ENCODE measurements at places on chromosomes 1 and 21.

DNA sequence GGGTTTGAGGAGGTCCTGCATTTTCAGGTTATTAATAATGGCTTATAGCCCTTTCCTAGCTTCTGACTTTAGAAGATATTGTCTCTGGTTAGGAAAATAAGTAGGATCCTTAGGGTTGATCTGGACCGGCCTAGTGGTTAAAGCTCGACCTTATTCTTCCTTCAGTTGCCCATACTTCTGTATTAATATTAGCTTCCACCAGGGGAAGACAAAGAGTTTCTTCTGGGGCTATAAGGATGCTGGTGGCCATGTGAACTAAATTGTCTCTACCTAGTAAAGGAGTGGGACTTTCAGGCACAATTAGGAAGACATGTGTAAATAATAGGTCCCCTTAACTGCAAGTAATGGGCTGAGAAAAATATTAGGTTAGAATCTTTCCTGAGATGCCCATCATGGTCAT lies 20.6 kb upstream of the FCGR2A start:
- no peak for DNase-seq

DNA sequence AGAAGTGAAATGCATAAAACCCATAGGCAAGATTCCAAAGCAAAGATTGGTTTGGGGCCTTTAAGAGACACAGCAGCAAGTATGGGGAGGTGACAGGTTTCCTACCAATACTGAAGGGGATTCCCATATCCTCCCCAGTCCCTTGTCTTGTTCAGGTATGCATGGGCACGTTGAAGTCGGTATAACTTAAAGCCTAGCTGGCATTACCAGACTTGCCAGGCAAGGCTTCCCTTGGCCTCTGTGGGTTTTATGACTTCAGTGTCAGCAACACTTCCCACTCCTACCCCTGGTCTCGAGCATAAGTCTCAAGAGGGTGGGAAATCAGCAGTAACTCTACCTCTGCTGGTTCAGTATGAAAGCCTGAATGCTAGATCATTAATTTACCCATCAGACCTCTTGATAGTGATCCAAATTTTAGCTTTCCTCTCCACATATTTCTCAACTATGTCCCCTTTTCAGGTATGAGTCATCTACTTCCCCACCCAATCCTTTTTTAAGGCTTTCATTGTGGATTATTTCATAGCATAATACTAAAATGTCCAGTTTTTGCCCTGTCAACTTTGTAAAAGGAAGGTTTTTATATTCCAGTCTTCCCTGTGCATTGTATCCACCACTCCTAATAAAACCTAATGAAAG lies 6.8 kb downstream of the CYP4X1 start:
- no peak for DNase-seq

- no peak for DNase-seq
These were observed 41.7 kb downstream of the PLXNA2 start for GRCh38 chr1:208202333-208202995.

DNA sequence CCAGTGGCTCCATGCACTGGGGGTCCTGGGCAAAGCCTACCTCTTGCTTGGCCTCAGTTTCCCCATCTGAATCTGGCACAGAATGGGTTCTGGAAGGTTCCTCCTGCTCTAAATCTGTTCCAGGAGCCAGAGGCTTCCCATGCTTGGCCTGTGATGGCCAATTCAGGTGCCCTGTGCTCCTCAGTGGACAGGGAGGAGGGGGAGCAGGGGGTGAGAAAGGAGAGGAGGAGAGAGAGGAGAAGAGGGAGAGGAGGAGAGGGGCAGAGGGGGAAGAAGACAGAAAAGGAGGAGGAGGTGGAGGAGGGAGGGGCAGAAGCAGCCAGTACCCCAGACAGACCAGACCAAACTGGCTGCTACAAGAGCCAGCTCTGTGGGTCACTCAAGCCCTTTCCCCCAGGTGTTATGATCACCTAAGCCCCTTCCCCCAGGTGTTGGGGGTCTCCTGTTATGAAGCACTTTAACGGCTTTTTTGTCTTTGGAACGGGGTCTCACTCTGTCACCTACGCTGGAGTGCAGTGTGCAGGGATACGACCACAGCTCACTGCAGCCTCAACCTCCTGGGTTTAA lies 43.7 kb downstream of the TRIM11 start:
- no peak for DNase-seq

GRCh38 chr1:170156594-170156993 lies 10.8 kb downstream of the NTMT2 start:
- no peak for DNase-seq

GRCh38 chr1:18134324-18135046 lies 26.9 kb downstream of the IGSF21 start:
- DNase-seq: no peak

DNA sequence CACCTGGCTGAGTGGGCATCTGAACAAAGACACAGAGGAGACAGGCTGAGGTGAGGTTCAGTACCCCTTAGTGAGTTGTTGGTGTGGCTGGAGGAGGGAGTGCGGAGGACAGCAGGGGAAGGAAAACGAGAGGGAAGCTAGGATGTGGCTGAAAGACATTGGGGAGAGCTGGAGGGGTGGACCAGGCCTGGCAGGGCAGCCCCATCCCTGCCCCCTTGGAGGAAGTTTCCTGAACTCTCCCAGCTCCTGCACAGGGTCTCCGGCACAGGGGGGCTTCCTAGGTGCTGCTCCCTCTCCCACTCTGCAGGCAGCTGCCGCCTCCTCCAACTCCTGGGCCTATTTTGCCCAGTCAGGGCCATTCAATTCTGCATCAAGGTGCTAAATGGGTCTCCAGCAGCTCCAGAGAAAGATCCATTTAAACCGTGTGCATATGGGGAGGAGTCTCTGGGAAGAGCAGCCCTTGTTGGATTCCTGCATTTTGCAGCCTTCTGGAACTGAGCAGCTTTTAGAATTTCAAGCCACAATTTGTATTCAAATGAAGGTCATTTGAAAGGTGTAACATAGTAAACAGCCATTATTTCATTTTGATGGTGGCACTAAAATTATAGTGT lies 193.9 kb downstream of the CAMTA1 start:
- no peak for DNase-seq

GRCh38 chr1:20138961-20139550 lies at the start of gene PLA2G2F:
Gene PLA2G2F, plus strand, starts transcription at chr1:20139323. Its CDS starts 105 bp downstream, at chr1:20139428.
- DNase-seq: no peak

GRCh38 chr1:165815725-165816124 lies 11.7 kb upstream of the UCK2 start:
- DNase-seq: no peak

GRCh38 chr1:39822146-39822545 lies 33.5 kb upstream of the BMP8B start:
- DNase-seq: no peak

- peak; percentile 65 for DNase-seq
These were observed 800 bp downstream of the HIPK1 start for GRCh38 chr1:113929750-113930498.

DNA sequence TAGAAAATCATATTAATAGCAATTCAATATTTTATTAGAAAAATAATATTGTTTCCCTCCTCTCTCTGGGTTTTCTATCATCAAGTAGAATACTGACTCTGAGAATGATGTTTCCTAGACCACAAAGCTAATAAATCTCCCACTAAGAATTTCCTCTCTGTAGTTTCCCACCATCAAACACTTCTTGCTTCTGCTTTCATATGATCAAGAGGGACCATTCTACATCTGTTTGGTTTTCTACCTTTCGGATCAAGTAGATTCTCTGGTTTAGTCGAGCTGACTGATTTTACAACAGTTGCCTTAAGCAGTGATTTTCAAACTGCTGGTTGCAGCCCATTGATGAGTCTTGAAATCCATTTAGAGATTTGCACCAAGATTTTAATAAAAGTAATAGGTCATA lies 240.2 kb upstream of the PTBP2 start:
- no peak for DNase-seq

DNA sequence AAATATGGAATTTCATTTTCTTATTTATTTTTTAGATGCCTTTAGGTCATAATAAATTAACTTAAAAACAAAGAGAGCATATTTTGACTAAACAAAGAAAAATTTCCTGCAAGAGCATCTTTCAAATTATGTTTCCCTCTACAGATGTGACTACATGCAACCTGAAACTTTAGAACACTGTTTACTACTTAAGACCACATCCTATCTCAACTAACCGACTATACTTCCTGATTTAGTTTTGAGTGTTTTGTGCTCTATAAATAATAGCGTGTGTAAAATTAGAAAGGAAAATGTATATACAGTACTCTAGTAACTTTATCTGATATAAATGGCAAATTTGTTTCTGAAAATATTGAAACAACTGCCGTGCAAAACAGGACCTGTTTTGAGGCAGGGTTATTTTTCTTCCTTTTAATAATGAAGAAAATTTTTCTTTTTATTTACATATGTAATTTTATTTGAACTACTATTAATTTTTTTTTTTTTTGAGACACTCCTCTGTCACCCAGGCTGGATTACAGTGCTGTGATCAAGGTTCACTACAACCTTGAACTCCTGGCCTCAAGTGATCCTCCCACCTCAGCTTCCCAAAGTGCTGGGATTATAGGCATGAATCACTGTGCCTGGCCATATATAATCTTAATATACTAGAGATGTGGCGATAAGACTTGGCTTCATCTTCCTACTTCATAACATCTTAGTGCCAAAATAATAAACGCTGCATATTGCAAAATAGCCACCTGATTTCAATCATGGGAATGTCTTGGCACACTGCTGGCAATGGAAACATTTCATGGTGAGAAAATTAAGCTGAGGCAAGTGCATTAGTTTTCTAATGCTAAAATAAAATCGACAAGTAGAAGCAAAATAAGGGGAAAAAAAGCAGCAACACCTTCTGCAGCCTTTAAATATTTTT lies 12.3 kb downstream of the ZRANB2 start:
- no peak for DNase-seq

DNA sequence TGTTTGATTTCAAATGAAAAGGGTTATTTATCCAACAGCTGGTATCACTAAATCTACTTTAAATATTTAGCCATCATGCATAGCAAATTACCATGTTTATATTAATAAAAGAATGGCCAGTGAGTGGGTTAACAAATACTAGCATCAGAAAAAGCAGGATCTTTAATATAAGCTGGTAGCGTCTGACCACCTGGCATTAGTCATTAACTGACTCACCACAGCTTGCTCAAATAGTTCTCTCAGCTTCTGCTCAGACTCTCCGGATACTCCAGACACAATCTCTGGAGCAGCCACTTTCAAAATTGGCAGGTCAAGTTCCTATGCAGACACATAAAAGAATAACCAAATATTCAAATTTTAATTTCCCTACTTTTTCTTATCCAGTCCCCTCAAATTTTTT lies 29.6 kb downstream of the NVL start:
- DNase-seq: no peak

DNA sequence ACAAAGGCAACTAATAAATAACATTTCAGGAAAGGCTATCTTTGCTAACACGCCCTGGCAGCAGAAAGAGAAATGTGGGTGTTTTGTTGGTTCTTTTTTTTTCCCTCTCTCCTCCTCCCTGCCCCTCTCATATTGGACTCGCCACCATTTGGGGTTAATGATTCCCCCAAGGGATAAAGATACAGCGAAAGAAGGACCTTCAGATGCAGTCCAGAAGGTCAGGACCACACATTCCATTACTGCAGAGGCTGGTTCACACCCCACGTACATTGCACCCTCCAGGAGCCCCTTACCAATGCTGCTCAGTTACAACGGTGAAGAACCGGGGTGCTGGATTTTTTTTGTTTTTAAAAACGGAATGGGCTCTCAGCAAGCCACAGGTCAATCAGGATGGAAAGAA lies 156.9 kb upstream of the TIAM1 start:
- no peak for DNase-seq

DNA sequence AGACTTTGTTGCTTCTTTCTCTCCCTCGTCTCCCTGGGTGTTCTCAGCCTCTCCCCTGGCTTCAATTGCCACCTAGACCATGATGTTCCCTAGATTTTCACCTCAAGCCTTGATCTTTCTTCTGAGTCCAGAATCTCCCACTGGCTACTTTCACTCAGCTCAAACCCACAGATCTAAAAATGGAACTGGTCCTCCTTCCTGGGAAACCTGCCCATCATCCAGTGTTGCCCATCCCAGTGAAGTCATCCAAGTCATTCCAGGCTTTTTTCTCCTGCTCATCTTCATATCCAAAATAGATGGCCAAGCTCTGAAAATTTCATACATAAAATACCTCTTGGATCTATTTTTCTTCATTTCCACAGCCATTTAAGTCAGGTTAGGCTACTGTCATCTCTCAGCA lies 347.4 kb downstream of the KCNH1 start:
- no peak for DNase-seq

DNA sequence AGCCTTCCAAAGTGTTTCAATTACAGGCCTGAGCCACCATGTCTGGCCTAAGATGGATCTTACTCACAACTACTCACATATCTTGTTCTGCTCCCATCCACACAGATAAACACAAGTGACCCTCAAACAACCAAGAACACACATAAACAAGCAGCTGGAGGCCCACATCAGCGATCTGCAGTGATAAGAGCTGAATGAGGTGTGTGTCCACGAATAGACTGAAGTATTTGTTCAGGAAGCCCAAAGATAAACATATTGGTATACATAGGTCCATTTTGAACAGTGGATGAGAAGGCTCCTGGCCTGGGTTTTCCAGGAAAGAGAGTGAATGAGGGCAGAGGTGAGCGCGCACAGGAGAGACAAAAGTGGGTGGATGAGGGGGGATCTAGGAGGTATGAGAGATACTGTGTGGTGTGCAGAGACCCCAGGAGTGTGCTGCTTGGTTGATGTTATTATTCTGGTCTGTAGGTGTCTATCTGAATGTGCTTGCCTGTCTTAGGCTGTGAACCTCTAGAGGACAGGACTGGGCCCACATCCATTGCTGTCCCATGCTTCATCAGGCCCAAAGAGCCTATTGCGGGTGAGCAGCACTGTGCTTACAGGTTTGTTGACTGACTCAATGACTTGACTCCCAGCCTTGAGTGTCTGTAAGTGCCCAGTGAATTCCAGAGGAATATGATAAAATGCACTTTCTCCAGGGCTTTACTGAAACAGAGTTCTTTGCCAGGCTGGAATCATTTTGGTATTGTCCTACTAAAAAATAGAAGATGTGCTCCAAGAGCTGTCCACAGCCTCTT lies 79.9 kb upstream of the ATP1A1 start:
- no peak for DNase-seq

DNA sequence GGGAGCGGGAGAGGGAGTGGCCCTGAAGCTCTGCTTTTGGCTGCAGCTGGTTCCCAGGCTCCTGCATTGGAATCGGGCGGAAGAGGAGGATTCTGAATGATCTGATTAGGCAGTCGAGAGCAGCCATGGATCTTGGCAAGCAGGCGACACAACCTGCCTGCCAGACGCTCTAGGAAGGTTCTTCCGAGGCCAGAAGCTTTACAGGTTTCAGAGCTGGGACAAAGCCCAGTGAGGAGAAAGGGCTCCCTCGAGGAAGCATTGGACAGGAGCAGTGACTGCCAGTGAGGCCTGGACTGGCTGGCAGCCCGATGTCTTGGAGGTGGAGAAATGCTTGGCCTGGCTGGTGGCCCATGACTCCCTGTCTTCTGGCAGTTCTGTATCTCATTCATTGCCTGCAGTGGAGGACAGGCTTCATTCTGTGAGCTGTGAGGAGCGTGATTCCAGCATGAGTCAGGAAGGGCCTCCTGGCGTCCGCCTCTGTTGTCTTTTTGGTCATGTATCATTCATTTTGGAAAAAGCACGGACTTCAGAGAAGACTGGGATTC lies 132.7 kb upstream of the IPO9 start:
- peak; percentile 83 for DNase-seq

- no peak for DNase-seq
These were observed 399 bp upstream of the PTPRC start for GRCh38 chr1:198638441-198638840.

- DNase-seq: no peak
These were observed 24.9 kb downstream of the SOAT1 start for GRCh38 chr1:179318491-179318890.

GRCh38 chr1:28115267-28115666 lies 26.9 kb upstream of the EYA3 start:
- DNase-seq: no peak
